SK-N-SH (cell line): ENCODE measurements at places on chromosomes 12 and 14. TPM values are rescaled to one million over a fixed set of nuclear protein-coding genes. Genes with fewer than 3 reads are reported as not detected.
A peak's percentile ranks its signal among the peaks of the same experiment; 100 is the strongest.

GRCh38 chr14:31025367-31026076, at the start of gene AP4S1:
Gene AP4S1 (plus strand): TSS chr14:31025649. CDS start chr14:31066197, 40,548 bp downstream.
- DNase-seq, result peak; percentile 65

DNA sequence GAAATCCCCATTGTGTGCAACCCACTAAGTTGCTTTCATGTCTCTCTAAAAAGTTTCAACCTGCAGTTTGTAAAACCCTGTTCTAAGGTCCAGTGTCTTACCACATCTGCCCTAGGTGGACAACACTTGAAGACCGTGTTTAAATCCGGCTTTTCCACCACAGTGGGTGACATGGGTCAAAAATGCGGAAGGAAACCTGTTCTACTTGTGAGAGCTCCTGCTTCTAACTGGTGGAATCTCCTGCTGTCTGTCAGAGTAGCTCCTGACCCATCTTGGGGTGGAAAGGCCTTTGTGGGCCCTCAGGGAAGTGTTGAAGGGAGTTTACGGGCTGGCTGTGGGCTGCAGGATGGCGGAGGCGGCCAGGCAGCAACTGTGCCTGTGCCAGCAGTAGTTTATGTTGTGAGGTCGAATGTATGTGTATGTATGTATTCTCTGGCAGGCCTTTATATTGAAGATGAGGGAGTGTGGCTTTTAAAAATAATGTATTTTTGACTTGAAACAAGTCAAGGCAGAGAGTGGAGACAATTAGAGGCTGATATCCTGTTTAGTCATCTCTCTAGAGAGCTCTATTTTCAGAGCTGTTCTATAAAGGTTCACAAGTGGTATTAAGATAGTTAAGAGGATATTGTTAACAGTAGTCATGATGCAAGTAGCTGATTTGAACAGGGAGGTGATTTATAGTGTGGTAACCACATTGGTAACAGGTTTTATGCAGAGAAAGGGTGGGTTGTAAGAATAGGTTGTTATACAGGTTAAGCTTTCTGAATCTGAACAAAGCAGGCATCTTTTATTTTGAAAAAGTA, 67.0 kb downstream of the PRKCH start:
- DNase-seq, result no peak

- DNase-seq, result no peak
These were observed 628 bp downstream of the MEG3 start for GRCh38 chr14:100826391-100827100.

GRCh38 chr12:89084751-89085150, 267.6 kb downstream of the DUSP6 start:
- no peak for DNase-seq

- DNase-seq, result no peak
These were observed 1071.1 kb upstream of the FLRT2 start for GRCh38 chr14:84458881-84459280.

- DNase-seq, result no peak
These were observed 633 bp downstream of the TC2N start for GRCh38 chr14:91866511-91867295.

DNA sequence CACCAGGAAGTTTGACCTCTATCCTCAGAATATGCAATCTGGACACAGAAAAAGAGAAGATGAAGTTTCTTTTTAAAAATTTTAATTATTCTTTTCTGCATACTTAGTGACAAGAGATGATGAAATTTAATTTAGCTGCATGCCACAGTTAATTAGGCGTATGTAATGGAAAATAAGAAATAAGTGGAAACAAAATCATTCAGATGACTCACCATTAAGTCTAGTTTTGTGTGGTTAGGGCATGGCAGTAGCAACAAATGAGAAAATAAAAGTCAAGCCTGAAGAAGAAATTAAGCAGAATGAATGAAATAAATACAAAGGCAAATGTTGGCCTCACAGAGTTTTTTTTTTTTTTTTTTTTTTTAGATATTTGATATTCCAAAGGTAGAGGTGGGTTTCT, 30.9 kb upstream of the KLRD1 start:
- no peak for DNase-seq

DNA sequence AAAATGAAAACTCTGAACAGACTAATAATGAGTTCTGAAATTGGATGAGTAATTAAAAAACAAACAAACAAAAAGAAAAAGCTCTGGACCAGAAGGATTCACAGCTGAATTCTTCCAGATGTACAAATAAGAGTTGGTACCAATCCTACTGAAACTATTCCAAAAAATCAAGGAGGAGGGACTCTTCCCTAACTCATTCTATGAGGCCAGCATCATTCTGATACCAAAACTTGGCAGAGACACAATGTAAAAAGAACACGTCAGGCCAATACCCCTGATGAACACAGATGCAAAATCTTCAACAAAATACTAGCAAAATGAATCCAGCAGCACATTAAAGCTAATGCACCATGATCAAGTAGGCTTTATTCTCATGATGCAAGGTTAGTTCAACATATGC, 183.9 kb upstream of the CNOT2 start:
- no peak for DNase-seq

DNA sequence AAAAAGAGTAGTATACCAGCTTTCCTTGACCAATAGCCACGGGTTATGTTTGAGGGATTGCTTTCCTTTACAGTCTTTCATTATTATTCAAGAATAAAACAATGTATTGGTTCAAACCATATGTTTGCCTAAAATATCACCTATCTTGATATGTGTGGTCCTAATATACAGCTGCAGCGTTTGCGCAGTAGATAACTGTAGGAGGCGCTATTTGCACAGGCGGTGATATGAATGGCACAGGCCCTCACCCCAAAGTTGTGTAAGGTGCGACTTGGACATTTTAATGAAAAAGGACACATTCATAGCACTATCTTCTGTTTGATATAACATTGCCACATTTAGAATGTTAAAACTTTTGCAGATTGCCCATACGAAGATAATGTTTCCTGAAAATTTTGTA, 298.4 kb downstream of the TRHDE start:
- DNase-seq, result peak; percentile 4

DNA sequence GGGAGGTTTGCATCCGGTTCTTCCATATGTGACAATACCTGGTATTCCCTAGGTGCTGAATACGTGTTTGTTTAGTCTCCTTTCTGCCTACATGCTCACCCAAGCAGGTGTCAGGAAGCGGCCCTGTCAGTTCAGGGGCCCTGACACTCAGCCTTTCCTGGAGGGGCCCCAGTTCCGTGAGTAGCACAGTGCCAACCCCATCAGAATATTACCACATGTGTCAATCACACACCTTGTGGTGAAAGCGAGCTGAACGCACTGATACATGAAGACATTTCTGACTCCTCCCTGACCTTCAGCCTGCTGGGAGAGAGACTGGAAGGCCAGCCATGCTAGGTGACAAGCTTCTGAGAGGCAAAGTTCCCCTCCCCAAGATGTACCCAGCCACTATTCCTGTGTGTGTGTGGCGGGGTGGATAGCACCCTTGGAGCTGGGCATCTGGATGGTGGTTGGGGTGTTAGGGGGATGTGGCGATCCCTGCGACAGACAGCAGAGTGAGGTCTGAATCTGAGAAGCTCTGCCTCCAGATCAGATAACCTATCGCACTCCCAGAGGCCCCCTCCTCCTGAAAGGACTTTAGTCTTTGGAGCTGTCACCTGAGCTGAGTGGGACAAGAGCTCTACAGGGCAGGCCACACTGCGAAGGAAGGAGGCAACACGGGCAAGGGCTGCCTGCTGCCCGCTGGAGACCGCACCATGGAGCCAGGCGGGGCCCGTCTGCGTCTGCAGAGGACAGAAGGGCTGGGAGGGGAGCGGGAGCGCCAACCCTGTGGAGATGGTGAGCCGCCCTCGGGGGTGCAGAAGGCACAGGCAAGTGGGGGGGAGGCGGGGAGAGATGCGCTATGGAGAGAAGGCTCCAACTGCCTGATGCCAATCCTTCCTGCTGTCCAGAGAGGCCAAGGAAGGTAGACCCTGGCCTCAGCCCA, at the start of gene SOAT2:
SOAT2 (plus strand) TSS at position 604 of the 925 bp plus-strand sequence; CDS start at position 696, 92 bp downstream.
- DNase-seq, result no peak

- no peak for DNase-seq
These were observed 110.3 kb downstream of the GCH1 start for GRCh38 chr14:54792288-54792687.

DNA sequence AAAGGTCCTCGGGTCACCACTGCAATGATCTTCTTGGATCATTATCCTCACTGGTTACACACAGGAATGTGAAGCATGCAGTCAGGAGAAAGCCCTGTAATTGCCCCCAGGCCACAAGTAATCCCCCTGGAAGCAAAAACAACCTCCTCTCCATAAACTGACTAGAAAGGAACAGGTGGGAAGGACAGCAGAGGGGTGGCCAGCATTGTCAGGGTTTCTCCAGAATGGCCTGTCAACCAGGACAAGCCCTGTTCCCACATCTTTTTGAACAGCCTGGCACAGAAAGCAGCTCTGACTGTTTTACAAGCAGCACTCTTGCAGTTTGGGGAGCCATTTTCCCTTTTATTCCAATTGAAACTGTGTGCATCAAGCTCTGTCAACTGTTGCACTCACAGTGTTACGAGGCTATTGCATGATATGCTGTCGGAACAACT, 36.1 kb downstream of the TMCC3 start:
- DNase-seq, result no peak

DNA sequence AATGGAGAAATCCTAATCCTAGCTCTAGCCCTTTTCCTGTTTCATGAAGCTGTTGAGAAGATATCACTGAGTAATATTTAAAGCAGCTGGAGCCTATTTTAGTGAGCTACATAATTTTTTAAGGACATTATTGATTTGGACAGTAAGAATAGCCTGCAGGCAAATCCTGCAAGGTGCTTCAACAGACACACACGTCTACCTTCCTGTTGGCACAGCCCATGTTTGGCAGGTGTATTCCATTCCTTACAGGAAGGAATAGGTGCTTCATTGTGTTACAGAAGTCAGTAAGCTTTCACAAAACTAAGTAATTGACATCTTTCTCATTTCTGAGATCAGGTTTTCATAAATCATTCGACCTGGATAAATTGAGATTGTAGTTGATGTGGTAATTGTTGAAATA, 50.6 kb downstream of the FOXA1 start:
- no peak for DNase-seq

- no peak for DNase-seq
These were observed 137.0 kb upstream of the MDM1 start for GRCh38 chr12:68469113-68469512.

DNA sequence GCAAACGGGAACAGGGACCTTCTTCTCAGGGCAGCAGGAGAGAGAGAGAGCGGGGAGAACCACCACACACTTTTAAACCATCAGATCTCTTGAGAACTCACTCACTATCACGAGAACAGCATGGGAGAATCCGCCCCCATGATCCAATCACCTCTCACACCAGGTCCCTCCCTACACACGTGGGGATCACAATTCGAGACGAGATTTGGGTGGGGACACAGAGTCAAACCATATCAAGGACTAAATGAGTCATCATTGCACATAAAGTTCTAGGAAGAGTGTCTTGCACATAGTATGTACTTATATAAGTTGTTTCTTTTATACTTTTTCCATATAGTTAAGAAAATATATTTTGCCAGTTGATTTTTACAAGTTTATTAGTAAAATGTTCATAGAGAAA, 17.6 kb upstream of the NTN4 start:
- no peak for DNase-seq

DNA sequence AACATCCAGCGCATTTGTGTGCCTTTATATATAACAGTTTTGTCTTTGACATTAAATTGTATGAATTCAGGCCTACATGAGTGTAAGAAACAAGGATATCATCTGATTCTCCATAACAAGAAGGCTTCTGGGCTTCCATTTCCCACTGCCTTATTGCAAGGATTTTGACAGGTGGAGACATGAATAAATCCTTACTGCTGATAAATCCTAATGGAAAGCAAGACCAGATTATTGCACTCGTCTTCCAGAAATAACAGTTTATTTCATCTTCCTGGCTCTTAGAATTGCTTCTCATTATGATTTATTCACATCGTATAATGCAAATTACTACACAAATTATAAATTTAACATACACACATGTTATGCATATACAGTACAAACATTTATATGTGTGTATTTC, 348.1 kb downstream of the MDGA2 start:
- no peak for DNase-seq

DNA sequence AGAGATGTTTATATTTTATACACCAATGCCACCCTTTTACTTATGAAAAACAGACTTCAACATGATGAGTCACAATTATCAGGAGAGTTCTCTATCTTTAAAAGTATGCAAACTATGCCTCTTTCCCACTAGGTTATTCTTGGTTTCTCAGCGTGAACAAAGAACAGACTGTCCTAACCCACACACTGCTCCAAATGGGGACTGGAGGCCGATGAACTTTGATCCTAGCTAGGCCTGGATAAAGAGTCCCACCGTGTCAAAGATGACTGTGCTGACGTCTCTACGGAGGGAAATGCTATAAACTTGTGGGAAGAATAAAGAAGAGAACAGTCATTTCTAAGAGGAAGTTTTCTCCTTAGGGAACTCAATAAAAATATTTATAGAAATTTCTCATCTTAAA, 160.1 kb downstream of the EPS8 start:
- DNase-seq, result no peak

DNA sequence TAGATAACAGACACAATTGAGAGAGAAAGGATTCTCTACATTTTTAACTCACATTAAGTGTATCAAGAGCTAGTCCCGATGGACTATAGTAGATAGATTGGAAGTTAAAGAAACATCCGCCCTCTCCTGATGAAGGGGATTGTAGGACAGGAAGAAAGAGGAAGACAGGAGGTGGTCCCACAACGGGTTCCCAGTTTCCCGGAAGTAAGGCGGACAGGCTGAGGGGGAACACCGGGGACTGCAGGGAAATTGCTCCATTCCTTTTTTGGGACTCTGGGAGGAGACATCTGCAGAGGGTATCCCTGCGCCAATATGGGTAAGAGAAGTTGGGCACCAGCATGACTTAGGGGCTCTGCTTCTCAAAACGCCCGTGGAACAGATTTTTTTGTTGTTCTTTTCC, 177.5 kb upstream of the ATF7IP start:
- no peak for DNase-seq

- peak; percentile 67 for DNase-seq
These were observed 8.0 kb upstream of the ASB8 start for GRCh38 chr12:48165089-48165981.

- no peak for DNase-seq
These were observed 232.6 kb downstream of the EPS8 start for GRCh38 chr12:15556411-15557102.

DNA sequence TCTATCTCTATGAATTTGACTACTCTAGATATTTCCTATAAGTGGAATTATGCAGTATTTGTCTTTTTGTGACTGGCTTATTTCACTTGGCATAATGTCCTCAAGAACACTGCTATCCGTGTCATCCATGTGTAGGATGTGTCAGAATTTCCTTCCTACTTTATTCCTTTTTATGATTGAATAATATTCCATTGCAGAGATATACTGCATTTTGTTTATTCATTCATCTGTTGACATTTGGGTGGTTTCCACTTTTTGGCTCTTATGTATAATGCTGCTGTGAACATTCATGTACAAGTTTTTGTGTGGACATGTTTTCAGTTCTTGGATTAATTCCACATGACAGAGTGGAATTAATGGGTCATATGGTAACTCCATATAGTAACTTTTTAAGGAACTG, 45.7 kb upstream of the ATP2A2 start:
- no peak for DNase-seq

GRCh38 chr12:104877103-104877705, 80.9 kb downstream of the SLC41A2 start:
- DNase-seq, result peak; percentile 51

- peak; percentile 80 for DNase-seq
These were observed 702 bp downstream of the FAM222A start for GRCh38 chr12:109714141-109714912.

The DPF3 gene
- 2.8 and 4.1 TPM in 2 replicates for polyA plus RNA-seq

The SMAGP gene
- 22.6 and 26.3 TPM in 2 replicates for polyA plus RNA-seq

The HVCN1 gene
- polyA plus RNA-seq, result 0.03 TPM in 2 replicates

The FAM186B gene
- polyA plus RNA-seq, result 0.16 and 0.24 TPM in 2 replicates

The FIGNL2 gene
- 0.05 and 0.08 TPM in 2 replicates for polyA plus RNA-seq

The APOF gene
- not detected in 2 replicates for polyA plus RNA-seq

The TMEM121 gene
- 7.2 and 9.1 TPM in 2 replicates for polyA plus RNA-seq

The OR4K5 gene
- not detected in 2 replicates for polyA plus RNA-seq

The AQP2 gene
- not detected in 2 replicates for polyA plus RNA-seq

The PRR4 gene
- 3.9 and 4.3 TPM in 2 replicates for polyA plus RNA-seq
